ENCODE measurements at places on chromosomes 5 and 9.

DNA sequence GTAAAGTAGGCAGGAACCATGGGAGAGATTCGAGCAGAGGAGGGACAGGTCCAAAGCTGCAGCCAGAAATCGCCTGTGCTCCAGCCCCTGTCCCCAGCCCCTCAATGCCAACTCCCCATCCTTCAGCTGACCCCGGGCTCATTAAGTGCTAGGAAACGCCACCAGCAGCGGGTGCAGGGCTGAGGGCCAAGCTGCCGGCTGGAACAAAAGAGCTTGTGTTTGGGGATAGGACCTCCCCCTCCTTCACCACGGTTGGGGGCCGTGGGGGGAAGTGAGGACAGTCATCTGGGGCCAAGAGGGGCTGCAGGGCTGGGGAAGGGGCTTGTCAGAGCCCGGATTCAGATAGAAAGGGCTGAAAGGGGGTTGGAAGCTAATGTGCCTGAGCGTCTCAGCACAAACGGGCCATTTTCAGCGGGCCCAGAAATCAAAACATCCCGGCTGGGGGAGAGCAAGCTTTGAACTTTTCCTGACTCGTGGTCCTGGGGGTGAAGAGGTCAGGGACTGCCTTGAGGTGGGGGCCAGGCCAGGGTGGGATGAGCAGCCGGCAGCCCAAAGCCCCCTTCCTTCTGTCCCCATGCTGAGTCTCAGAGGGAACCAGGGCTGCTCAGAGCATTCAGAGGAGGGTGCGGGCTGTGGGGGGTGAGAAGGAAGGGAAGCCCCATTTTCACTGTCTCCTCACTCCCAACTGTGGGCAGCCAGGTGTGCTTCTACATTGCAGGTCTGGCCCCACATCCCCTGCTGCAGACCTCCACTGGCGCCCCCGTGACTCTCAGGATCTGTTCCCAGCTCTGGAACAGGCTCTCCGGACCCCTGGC is 69.4 kb upstream of the DAB2IP start:
- DNase-seq = no peak

- peak; percentile 8 for DNase-seq
These were observed at the start of gene UBE2QL1 for GRCh38 chr5:6448622-6449464. Gene UBE2QL1 (plus strand): TSS chr5:6448859. CDS start chr5:6448894, 35 bp downstream.

GRCh38 chr9:81847181-81847915 is 80.9 kb upstream of the SPATA31D4 start:
- no peak for DNase-seq

DNA sequence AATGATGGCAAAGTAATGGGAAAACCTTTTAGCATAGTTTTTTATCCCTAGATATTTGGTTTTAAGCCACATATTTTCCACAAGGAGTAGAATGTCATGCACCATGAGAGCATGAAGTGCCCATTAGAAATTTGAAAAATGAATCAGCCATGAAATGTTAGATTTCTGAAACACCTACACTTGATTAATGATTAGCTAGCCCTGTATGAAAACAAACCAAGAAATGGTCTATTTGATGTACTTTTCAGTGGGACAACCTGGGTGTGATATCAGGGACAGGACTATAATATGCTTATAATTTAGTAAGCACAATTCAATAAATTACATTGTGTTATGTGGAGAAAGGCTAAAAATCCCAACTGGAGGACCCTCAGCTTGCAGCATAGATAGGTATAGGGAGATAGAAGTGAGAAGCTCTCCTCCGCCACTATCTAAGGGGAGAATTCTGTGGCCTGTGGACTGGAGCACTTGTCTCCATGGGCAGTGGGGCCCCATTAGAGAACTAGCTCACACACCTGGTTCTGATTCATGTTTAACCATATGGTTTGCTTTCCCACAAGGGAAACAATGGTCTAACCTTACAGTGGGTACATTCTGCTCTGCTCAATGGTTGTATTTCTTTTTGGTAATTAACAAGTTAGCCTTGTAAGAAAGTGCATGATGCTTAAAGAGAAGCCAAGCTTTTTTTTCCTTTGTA is 35.2 kb downstream of the NUP214 start:
- DNase-seq = no peak

- no peak for DNase-seq
These were observed 87.7 kb downstream of the VCAN start for GRCh38 chr5:83559118-83559785.

GRCh38 chr5:112366987-112367386 is 52.1 kb downstream of the EPB41L4A start:
- DNase-seq = no peak

DNA sequence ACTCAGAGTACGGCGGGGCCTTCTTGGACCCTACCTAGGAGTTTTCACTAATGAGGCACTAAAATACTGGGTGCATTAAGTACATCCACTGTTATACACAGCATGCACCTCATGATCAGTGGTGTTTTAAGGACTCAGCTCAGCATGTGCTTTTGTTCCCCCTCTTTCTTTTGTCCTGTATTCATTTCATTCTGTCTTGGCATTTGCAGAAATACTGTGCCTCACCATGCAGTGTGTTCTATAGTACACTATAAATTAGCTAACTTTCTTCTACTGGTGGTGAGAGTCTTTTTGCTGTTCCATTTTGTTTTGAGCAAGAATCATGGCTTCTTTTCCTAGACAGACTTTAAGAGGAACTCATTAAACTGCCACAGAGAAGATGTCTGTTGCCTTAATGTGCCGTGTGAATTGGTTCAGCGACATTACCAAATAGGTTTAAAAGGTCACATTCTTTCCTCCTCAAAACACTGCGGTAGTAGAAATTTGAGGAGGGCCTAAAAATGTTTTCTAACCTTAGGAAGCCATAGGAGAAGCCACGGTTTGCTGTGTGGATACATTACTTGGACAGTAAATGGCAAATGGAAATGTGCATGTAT is 276.6 kb downstream of the MAST4 start:
- no peak for DNase-seq

- peak; percentile 66 for DNase-seq
These were observed 36.4 kb downstream of the RNF180 start for GRCh38 chr5:64201996-64202395.

- DNase-seq = peak; percentile 82
These were observed 26.8 kb upstream of the TNFAIP8 start for GRCh38 chr5:119328753-119329602.
